ENCODE measurements at places on chromosomes 1 and 21.

DNA sequence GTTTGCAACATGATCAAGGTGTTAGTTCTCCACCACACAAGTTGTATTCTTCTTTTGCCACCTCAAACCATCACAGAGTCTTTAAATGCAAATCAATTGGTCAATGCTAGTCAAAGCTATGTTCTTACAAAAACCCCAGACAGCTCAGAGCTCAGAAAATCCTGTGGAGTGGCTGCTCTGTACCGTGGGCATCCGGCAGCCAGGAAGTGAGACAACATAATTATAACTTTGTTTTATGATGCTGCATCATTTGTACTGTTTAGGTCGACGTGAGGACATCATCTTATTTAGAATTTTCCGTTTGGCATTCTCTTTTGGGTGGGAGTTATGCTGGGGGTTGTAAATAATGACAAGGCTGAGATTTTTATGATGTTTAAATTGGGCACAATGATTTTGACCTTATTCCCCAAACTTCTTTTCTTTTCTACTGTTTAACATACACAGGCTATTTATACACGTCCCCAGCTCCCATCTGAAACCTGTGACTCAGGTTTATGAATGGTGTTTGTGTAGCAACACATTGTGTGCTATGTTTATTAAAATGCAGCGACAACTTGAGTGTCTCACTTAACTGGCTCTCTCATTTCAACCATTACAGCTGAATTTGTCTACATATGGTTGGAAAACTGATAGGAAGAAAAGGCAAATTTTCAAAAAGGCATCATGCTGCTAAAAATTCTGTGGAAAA, 124.0 kb downstream of the CNIH3 start:
- no peak for DNase-seq

- no peak for DNase-seq
Observed at GRCh38 chr1:42880384-42880783, 34.0 kb downstream of the ZNF691 start.

DNA sequence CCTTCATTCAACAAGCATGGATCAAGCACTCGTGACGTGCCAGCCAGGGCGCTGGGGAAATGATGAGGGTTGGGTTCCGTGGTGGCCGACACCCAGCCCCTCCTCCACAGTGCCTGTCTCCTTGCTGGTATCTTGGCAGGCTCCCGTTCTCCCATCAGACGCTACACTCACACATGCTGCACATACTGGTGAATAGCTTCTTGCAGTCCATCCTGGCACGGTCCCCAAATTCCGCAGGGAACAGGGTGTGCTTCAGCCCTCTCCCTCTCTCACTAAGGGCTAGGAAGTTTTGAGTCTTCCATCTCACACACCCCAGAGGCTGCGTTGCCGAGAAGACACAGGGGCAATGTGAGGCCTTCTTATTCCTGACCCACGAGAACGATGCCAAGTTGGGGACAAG, 10.1 kb upstream of the MEF2D start:
- no peak for DNase-seq

DNA sequence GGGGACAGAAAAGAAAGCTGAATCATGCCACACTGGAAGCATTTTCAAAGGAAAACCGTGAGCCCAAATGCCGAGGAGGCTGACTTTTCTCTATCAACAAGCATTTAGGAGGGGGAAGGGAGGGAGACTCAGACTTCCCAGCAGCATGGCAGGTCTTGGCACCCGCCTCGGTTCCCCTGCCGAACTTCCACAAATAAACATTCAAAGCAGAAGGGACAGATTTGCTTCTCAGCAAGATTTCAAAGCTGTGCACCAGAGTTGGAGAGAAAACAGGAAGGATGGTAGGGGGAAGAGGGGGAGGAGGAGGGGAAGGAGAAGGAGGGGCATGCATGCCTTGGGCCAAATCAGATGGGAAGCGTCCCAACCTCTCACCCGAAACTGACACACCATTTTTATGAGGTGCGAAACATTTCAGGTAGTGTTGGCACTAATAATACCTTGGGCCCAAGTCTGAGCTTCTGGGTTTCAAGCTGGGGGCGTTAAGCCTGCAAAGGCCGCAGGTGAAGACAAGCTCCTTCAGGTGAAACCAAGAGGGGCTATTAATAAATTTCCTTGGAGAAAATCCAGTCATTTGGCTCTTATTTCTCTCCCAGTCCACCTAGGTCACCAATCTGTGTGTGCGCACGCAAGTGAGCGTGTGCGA, 26.4 kb downstream of the ABCA4 start:
- no peak for DNase-seq

Measured in iPS DF 6.9 (cell line).